ENCODE measurements at places on chromosomes 2 and 18.

- no peak for DNase-seq
Measured at GRCh38 chr2:25494616-25495015, 152.9 kb upstream of the DNMT3A start.

DNA sequence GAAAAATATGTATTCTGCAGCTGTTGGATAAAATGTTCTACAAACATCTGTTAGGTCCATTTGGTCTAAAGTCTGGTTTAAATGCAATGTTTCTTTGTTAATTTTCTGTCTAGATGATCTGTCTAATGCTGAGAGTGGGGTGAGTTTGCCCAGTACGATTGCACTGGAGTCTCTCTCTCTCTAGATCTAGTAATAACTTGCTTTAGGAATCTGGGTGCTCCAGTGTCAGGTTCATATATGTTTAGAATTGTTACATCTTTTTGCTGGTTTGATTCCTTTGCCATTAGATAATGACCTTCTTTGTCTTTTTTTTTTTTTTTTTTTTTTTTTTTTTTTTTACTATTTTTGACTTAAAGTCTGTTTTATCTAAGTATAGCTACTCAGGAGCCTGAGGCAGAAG, 10.4 kb downstream of the GCC2 start:
- DNase-seq: no peak

DNA sequence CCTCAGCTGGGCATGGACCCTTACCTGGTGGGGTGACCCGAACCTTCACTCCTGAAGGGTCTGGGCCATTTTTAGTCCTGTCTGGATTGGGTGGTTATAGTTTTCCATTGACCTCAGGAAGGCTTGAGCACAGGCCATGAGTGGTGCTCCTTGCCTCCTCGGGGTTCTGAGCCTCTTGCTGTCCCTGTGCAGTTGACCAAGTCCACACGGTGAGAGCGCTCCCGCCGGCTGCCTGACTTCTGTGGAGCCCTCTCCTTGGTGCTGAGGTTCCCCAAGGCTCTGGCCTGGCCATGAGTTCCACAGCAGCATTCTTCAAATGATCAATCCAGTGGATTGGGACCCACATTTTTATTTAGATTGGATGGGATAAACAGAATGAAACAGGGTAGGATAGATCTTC, 159.5 kb downstream of the SEPTIN10 start:
- DNase-seq: no peak

- no peak for DNase-seq
Measured at GRCh38 chr2:54083021-54083420, 32.4 kb upstream of the ACYP2 start.

DNA sequence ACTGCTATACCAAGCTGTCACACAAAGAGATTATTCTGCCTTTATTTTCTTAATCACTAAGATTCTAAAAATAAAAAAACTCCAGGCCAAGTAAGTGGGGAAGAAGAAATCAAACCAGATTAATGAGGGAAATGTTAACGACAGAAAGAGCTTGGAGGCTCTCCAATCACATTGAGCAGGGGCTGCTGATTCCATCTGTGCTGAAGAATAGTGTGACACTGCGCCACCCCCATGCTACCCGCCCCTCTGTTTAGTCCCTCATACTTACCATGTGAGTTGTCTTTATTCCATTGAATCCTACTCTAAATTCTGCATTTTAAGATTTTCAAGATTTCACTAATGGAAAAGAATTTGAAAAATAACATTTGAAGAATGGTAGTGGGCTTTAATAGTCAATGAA, 998.0 kb upstream of the CDH2 start:
- DNase-seq: no peak

Data from GM13976 (cell line).